ENCODE measurements at places on chromosomes 4 and X.

DNA sequence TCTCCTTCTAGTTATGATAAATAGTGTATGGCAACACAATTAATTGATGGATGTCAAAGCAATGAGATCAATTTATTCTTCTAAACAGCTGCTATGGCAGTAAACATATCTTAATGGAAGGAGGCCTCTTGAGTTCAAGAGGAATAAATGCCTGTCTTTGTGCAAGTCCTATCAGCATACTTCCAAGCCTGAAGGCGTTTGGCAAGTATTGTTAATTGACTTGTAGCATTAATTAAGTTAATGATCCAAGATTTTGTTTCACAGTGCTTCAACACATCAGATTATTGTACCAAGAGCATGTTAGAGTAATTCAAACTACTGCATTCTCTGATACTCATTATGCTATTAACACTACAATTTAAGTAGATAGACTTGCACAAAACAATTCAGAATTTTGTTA, 144.8 kb downstream of the FAT4 start:
- no peak for DNase-seq

GRCh38 chr4:152997771-152998487, 61.8 kb downstream of the FHDC1 start:
- no peak for DNase-seq

DNA sequence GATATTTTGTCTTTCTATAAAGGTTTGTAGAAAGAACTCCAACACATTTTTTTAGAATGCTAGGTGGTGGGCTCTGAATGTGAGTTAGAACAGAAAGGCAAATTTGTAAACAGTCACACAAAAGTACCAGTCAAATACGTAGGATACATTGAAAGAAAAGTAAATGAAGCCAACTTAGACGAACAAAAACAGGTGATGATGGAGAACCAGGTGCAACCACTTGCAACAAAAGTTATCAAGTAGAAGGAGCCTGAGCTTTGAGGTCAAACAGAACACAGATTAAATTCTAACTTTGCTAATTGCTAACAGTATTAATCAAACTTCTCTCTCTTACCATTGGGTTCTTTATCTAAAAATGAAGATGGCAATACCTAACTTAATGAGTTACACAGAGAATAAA, 62.7 kb upstream of the DAPP1 start:
- DNase-seq = no peak

- DNase-seq = no peak
Measured at GRCh38 chr4:45323453-45324058, 597.2 kb upstream of the GNPDA2 start.
